ENCODE measurements at places on chromosomes 5 and 9.

DNA sequence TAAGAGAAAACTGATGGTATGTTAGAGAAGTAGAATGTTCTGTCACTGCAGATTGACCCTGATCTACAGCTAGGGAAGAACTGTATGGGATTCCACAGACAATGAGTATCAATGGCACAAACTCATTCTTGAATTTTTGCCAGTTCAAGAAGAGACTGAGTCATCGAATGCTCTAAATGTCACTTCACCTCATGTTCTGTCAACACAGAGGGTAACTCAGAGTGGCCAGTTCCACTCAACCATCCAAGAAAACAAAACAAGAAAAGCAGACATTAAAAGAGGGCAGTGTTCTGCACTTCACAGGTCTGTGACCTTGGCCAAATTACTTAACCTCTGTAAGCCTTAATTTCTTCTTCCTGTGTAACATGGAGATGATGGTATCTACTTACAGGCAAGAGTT is 132.2 kb upstream of the HMHB1 start:
- DNase-seq: peak; percentile 35

GRCh38 chr9:95307538-95307937 is 10.0 kb downstream of the FANCC start:
- no peak for DNase-seq

DNA sequence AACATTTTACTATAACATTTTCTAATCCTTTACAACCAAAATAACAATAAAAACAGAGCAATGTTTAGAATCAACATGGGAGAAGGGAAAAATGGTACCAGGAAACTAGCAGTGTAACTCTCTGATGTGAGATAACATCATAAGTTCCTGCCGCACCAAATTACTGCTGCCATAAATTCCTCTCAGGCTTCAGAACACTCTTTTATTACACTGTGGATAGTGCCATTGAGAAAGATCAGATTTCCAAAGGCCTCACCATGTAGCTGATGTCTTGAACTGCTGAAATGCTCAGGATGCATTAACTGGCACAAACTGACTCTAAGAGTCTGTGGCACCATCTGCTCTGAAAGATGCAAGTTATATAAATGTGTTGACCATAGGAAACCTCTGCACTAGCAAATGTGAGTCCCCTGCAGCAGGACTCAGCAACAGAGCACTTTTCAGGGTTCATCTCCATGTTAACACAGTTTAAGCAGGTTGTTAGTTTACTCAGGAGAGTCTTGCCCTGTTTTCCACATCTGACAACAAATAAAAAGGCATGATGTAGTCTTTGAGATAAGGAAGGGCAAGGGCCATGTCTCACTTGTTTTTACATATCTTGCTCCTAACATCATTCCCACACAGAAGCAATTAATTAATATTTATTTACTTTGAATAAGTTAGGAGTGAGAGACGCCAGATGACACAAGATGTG is 218.1 kb downstream of the CETN3 start:
- DNase-seq: no peak

DNA sequence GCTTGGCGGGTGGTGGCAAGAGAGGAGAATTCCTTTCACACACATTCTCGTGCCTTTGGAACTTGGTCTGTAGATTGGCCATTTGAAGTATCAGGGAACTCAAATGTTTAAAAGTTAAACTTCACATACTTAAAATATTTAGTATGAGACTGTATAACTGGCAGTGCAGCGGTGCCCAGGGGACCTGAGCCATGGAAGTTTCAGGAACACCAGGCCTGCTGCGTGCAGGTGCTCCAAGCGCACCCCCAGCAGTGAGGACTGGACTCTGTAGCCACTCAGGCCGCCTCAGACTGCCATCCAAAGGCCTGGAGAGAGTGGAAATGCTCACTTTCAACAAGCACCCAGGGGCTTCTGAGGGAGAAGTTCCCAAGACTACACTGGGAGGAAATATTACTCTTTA is 273.5 kb upstream of the IRX2 start:
- DNase-seq: no peak

- DNase-seq: peak; percentile 30
Measured at GRCh38 chr5:141641634-141642267, 5.0 kb downstream of the RELL2 start.

GRCh38 chr9:121735793-121736770 is 84.6 kb downstream of the DAB2IP start:
- peak; percentile 52 for DNase-seq

GRCh38 chr9:134211811-134212485 is 47.6 kb upstream of the RNU6ATAC start:
- DNase-seq: no peak

DNA sequence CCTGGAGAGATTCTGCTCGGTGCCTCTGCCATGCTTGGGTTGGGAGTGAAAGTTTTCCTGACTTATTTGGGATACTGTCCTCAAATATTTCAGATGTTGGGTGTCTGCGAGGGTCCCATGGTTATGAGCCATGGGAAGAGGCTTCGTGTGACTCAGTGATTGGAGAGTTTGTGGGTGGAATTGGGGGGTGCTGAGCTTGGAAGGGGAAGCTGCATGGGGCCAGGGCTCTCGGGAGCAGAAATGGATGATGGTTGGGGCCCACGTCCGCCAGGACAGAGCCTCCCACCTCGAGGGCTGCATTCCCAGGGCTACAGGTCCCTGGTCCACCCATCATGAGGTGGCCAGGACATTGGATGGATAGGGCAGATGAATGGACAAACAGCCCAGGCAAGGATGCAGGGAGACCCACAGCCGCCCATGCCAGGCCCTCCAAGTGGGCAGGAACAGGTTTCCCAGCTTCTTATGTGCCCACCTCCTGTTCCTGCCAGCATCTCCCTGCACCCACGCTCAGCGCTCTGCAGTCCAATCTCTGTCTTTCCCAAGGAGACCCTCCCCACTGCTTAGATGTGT is 5.5 kb downstream of the OBP2B start:
- DNase-seq: no peak

- no peak for DNase-seq
Measured at GRCh38 chr5:18010053-18010452, 375.8 kb downstream of the TAF11L14 start.

DNA sequence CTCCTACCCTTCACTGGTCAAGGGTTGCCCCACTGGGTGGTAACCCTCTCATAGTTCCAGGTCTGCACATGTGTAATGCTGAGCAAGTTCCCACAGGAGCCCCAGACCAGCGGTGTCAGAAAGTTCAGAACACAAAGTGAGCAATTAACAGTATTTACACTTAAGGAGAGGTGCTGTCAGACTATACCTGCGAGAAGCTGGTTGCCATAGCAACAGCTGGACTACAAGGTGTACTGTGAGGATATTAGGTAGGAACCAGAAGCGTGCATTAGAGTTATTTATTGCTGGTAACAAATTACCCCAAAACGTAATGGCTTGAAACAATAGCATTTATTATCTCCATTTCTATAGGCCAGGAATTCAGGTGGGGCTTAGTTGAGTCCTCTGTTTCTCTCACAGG is 317.0 kb upstream of the RPS23 start:
- DNase-seq: no peak

DNA sequence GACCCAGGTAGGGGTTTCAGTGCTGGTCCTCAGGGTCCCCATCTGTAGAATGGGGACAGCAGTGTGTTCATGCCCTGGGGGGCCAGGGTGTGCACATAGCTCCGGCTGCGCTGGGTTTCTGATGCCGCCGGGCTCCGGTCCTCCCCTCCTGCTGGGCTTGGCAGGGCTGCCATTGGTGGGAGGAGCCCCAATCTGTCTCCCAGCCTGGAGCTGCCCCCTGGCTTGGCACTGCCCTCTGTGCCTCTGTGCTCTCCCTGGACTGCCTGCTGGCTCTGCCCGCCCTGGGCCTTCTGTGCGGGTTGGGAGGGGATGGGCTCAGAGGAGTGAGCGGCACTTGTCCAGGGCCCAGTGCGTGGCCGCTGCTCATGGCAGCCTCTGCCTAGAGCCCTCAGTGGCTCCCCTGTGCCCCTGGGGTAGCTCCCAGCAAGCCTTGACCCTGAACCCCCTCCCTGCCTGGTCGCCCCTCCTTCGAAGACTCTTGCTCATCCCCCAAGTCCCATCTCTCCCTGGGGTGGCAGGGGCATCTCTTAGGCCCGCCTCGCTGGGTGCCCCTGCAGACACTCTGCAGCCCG is 35.7 kb downstream of the RXRA start:
- no peak for DNase-seq

- DNase-seq: no peak
Measured at GRCh38 chr5:7910738-7911428, 41.9 kb downstream of the MTRR start.

DNA sequence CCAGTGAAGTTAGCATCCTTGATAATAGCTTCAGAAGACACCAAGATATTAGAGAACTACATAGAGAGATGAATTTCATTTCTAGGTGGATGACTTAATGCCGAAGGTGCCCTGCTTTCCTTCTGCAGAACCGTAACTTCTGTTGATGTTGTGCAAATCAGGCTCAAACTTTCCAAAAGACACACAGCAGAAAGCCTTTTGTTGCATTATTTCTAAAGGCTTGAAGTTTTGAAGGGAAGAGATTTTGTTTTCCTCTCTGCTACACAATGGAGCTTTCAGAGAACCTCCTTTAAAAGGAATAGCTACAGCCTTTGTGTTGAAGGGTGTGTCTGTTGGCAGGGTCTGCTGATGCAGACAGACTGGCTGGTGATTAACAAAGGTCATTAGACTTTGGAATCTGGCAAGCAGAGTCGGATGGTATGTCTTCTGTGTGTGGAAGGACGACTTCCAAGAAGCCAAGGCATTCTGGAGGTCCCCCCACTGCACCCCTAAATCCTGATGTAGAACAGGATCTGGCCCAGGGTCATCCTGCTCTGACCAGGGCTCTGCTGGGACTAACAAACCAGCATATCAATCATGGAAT is 57.8 kb downstream of the ZNF462 start:
- DNase-seq: peak; percentile 19

DNA sequence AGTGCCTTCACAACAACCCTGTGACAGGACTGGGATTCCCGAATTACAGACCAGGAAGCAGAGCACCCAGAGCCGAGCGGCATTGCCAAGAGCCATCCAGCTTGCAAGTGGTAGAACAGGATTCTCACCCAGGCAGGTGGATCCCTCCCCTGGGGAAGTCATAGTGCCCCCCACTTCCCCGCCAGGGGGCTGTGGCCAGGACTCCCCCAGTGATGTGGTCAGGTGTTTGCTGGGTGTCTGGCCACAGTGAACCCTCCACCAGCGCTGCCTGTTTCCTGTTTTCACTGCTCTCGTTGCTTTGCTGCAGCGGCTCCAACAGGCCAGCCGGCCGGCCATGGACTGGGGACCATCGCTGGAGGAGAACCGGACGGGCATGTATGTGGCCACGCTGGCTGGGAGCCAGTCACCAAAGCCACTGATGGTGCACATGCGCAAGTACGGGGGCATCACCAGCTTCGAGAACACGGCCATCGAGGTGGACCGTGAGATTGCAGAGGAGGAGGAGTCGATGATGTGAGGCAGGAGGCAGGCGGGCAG is 19.3 kb downstream of the SLC6A7 start:
- peak; percentile 28 for DNase-seq

GRCh38 chr5:68464424-68464823 is 248.9 kb downstream of the PIK3R1 start:
- peak; percentile 57 for DNase-seq

DNA sequence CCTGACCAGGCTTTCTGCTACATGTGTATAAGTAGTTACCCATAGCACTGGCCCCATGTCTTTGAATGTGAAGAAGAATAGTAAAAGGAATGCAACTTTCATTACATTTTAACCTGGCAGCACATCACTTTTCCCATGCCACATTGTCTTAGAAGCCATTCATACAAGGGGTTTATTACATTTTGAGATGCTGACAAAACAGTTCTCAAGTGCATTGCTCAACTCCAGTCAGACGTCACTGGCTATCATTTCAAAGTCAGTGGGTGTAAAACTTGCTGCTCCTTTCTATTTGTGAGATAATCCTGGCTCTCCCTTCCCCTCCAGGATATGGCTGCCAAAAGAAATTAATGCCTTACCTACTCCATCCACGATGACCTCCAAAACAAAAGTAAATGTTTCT is 97.0 kb upstream of the VCAN start:
- DNase-seq: no peak

DNA sequence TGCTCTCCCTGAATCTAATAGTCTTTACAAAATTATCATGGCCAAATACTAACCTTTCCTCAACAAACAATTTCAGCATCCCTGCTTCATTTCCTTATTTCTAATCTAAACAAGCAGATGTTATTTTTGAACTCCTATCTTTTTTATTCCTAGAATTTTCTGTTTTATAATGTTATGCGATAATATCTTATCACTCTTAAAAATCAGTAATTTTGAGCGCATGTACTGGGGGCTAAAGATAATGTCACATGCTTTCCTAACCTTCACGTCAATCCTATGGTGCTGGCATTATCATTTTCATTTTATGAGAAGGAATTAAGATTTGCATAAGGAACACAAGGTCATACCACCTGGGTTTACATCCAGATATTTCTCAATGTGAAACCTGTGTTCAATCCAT is 648.0 kb downstream of the BRINP1 start:
- no peak for DNase-seq

GRCh38 chr5:38796742-38797108 is 49.1 kb upstream of the OSMR start:
- no peak for DNase-seq

GRCh38 chr9:114718801-114719221 is 36.8 kb upstream of the TEX48 start:
- no peak for DNase-seq

- DNase-seq: no peak
Measured at GRCh38 chr9:83020864-83021263, 42.1 kb downstream of the RASEF start.

GRCh38 chr5:10588779-10589447 is 25.0 kb downstream of the ANKRD33B start:
- no peak for DNase-seq

GRCh38 chr5:137292461-137293027 is 206.6 kb downstream of the SPOCK1 start:
- DNase-seq: no peak

DNA sequence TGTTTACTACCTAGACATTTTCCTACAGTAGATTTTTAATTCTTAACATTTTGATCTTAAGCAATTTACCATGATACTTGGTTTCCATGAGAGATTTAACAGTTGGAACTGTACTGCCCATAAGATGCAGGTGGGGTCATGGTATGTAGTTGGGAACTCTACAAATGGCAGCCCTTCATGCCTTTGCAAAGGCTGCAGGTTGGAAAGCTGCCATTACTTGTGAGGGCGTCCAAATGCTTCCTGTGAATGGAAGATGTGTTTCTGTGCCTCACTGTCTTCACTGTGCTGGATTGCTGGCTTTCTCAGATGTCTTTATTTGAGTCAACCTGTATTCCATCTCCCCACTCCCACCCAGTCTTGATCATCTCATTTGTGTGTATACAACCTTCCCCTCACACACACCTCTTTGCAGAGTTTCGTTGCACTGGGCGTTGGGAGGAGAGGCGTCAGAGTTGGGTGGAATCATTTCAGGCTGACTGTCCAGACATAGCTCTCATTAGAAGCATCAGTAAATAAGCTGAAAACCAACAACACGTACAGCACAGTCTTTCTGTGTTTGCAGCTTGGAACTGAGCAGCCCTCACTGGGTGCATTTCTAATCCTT is 14.8 kb upstream of the ABL1 start:
- DNase-seq: no peak

GRCh38 chr9:86445671-86446070 is 91.5 kb upstream of the TUT7 start:
- no peak for DNase-seq

GRCh38 chr5:173123416-173123815 is 20.9 kb upstream of the BNIP1 start:
- DNase-seq: peak; percentile 74

- DNase-seq: no peak
Measured at GRCh38 chr9:124004593-124004992, 7.0 kb upstream of the LHX2 start.
